Heart right ventricle (tissue), 16 donors: ENCODE measurements at places on chromosomes 5 and 9. TPM values are rescaled to one million over a fixed set of nuclear protein-coding genes. Genes with fewer than 3 reads are reported as not detected.

Gene SMIM33
- total RNA-seq = not detected

DNA sequence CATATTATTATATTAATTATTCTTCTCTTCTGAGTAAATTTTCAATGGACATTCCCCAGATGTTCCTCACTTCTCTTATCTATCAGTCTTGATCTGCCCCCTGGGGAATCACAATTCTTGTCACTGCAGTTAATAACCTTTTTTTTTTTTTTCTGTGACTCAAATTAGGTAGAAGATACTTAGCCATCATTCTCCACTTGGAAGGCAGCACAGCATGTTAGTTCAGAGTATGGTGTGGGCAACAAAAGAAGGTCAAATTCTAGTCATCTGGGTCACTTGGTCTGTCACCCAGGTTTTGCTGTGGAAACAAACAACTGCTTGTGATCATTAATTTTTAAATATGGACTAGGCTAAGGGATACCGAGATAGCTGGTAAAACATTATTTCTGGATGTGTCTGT is 8.1 kb upstream of the MOB3B start:
- no peak for DNase-seq

- DNase-seq = no peak
Measured at GRCh38 chr9:105993116-105993854, 298.9 kb downstream of the TMEM38B start.

DNA sequence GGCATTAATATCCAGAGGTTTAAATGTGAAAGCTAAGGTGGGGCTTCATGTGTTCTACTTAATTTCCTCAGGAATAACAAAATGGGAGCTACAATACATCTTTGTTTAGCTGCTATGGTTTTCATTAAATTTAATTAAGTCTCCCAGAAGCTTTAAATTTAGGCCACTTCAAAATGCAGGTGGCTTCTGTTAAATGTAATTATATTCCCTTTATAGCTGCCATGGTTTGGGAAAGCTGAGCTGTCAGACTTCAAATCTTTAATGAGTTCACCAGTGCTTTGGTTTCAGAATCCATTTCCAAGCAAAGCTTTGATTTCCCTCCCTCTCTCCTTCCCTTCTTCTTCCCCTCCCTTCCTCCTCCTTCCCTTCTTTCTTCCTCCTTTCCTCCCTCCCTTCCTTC is 58.4 kb upstream of the FAM170A start:
- DNase-seq = no peak

DNA sequence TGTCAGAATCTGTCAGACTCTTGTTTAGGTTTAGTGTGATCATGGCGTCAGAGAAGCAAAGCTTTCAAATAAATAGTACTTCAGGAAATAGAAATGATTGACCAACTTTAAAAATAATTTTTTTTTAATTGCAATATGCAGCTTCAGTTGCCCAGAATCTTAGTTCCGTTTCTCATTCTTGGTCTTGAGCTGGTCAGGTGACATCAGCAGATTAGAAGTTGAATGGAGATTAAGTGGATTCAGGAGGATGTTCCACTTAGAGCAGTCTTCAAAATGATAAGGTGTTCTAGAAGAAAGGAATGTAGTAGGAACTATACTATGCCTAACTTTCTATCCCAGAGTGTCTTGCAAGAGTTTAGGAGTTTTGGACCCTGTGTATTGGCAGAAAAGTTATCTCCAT is 30.6 kb downstream of the OTULIN start:
- no peak for DNase-seq

Gene ZFP2
- 1.0 TPM for total RNA-seq

- no peak for DNase-seq
Measured at GRCh38 chr9:35274993-35275392, 113.2 kb downstream of the UNC13B start.
